Stimulated activated CD4-positive, alpha-beta T cell treated with anti-CD3 and anti-CD28 coated beads, Interleukin-12 subunit alpha, Interleukin-12 subunit beta, amount 100 ng/mL, for 4 hours (primary cell): ENCODE measurements at places on chromosomes 3 and 15.

GRCh38 chr3:127260826-127261555, 26.9 kb downstream of the PRR20G start:
- no peak for DNase-seq

- no peak for DNase-seq
Measured at GRCh38 chr3:117651246-117651645, 941.7 kb downstream of the TUSC7 start.

- no peak for DNase-seq
Measured at GRCh38 chr3:162072656-162073164, 576.1 kb downstream of the OTOL1 start.

DNA sequence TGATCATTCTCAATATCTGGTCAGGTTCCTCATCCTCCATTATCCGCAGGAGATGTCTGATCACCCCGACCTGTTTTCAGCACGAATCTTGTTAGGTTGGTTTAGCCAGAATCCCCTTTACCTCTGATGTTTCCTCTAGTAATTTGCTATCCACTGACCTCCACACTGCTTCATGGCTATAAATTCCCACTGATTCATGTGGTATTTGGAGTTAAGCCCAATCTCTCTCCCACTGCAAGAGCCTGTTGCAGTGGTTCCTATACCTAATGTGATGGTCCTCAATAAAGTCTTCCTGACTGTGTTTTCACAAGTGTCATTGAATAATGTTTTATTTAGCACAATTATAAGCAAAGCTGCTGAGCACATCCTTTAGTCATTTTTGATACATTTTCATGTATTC, 124.8 kb upstream of the CNTN3 start:
- DNase-seq, result no peak

GRCh38 chr3:135181408-135181807, 386.3 kb downstream of the EPHB1 start:
- DNase-seq, result no peak

DNA sequence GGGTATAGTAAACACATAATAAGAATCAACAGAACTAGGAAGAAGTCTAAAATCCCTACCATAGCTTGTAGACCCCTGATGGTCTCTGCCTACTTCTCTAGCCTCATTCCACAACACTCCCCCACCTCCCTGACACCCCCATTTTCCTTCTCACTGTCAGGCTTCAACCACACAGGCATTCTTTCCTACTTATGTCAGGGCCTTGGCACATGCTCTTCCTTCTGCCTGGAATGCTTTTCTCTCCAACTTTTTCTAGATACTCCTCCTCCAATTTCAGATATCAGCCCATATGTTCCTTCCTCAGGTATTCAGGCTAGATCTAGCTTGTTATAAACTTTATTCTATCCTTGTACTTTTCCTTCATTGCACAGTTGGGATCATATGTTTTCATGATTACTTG, 106.0 kb upstream of the MRPL3 start:
- DNase-seq, result no peak

DNA sequence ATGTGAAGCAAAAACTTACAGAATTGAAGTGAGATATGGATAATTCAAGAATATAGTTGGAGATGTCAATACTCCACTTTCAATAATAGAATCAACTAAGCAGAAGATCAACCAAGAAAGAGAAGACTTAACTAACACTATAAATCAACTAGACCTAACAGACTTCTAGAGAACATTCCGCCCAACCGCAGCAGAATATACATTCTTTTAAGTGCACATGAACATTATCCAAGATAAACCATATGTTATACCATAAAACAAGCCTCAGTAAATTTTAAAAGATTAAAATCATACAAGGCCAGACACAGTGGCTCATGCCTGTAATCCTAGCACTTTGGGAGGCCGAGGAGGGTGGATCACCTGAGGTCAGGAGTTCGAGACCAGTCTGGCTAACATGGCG, 5.5 kb upstream of the TEX55 start:
- no peak for DNase-seq

DNA sequence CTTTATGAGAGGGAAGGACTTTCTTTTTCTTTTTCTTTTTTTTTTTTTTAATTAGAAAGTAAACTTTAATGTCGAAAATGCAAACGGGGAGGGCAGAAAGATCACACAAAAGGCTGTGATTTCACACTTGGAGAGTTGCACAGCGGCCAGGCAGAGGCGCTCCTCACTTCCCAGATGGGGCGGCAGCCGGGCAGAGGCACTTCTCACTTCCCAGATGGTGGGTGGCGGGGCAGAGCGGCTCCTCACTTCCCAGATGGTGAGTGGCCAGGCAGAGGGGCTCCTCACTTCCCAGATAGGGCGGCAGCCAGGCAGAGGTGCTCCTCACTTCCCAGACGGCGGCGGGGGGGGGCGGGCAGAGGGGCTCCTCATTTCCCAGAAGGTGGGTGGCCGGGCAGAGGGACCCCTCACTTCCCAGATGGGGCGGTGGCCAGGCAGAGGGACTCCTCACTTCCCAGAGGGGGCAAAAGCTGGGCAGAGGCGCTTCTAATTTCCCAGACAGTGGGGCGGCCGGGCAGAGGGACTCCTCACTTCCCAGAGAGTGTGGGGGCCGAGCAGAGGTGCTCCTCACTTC, 88.6 kb downstream of the ATP2B2 start:
- no peak for DNase-seq

DNA sequence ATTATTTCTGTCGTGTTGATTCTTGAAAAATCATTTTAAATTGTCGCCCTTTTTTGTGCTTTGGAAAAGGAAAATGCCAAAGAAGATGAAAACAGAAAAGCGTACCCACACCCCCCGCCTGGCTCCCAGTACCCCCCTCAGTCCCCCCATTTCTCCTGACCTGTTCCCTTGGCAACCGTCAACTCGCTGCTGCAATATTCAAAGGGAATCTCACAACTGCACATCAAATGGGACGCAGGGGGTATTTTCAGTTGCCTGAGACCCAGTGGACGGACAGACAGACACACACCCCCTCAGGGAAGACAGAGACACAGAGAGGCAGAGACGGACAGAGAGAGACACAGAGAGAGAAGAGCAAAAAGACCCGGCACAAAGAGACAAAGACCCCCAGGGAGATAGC, 83.5 kb upstream of the PRR20G start:
- no peak for DNase-seq

DNA sequence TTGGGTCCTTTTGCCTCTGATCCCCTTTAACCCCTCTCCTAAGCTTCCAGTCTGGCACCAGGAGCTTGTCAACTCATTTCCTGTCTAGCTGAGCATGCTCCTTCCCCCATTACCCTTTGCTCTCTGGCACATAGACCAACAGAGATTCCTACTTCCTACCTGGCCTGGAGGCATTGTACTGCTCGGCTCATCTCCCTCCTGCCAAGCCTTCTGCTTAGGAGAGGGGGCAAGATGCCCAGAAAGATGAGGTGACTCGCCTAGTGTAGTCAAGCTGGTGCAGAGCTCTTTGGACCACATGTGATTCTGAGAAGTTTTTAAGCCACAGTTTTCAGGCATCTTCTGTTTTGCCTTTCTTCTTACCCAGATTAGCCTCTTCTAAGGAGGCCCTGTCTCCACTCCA, 95.4 kb downstream of the ZNF621 start:
- DNase-seq, result no peak

GRCh38 chr3:171811295-171811912, 1.1 kb upstream of the PLD1 start:
- no peak for DNase-seq

DNA sequence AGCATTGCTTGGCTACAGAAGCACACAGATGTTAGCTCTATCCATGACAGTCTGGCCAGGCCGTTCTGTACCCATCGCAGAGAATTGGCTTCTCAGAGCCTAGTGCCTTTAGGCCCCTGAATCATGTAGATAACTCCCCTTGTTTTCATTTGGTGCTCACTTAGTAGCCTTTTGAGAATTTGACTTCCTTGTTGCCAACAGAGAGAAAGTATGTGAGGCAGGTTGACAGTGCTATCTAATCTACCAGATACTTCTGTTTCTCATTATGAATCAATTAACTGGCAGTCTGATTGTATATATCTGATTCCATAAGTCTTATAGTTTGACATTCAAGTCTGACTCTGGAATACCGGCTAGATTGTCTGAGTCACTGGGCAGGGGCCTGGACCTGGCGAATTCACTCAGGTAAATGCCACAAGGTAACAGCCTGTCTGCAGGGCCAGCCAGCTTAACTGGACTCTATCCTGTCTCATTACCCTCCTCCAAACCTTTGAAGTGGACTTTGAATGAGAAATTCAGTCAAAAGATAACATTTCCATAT, 160.2 kb downstream of the GHSR start:
- DNase-seq, result no peak

DNA sequence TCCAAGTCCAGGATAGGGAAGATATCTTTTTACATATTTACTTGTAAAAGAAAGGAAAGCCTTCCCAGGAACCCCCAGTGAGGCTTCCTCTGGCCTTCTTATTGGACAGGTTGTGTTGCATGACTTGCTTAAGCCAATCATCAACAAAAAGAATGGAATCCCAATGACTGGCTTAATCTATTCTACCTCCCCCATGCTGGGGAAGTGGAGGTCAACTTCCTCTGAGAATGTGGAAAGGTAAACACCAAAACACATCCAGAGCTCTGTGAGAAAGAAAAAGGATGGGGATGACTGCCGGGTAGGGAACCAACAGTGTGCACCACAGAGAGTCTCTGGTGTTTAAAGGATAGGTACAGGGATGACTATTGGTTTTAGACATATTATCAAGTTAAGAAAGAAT, 25.1 kb downstream of the TNIK start:
- no peak for DNase-seq

- no peak for DNase-seq
Measured at GRCh38 chr3:17645074-17645698, 97.2 kb downstream of the TBC1D5 start.

GRCh38 chr3:46656778-46657556, 36.5 kb downstream of the ALS2CL start:
- no peak for DNase-seq
